CD4-positive, alpha-beta memory T cell (primary cell): ENCODE measurements at places on chromosomes 7 and 10. TPM values are rescaled to one million over a fixed set of nuclear protein-coding genes. Genes with fewer than 3 reads are reported as not detected.

- no peaks in the 10 kb centered on the region for H3K27me3 ChIP-seq
- no peak overlapping the region for H3K27ac ChIP-seq
Observed at GRCh38 chr7:3345699-3346481, 44.8 kb downstream of the SDK1 start.

- peak overlapping the region; percentile 85 for H3K27ac ChIP-seq
- no peaks in the 10 kb centered on the region for H3K36me3 ChIP-seq
- H3K4me3 ChIP-seq: peak overlapping the region; percentile 76
- peak; percentile 87 for DNase-seq
- peaks cover 46% of the 10 kb centered on the region for H3K4me1 ChIP-seq
Observed at GRCh38 chr10:119872860-119873681, 428 bp upstream of the MCMBP start.

- H3K36me3 ChIP-seq: no peaks in the 10 kb centered on the region
- no peaks in the 10 kb centered on the region for H3K4me1 ChIP-seq
- no peaks in the 10 kb centered on the region for H3K27me3 ChIP-seq
- no peak overlapping the region for H3K27ac ChIP-seq
Observed at GRCh38 chr7:33610918-33611317, 294.4 kb upstream of the BMPER start.

DNA sequence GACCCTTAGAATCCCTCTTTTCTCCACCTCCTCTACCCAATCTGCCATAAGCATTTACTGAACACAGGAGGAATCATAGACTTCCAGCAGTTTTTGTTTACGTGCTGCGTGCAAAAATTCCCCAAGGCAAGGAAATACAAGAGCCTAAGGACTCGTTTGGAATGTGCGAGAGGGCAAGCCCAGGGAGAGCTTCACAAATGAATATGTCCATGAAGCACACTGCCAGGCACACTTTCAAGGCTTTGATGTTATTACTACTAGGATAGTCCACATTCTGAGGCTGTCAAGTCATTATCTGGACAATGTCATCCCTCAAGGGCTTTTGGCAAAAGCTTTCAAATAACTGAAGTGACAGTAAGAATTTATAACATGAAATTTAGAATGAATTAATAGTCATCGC, 214.7 kb upstream of the TBX20 start:
- no peak for DNase-seq
- no peaks in the 10 kb centered on the region for H3K36me3 ChIP-seq
- no peaks in the 10 kb centered on the region for H3K27me3 ChIP-seq
- H3K4me3 ChIP-seq: no peak overlapping the region
- no peaks in the 10 kb centered on the region for H3K4me1 ChIP-seq
- H3K27ac ChIP-seq: no peak overlapping the region

- no peak for DNase-seq
- H3K27me3 ChIP-seq: no peaks in the 10 kb centered on the region
- H3K4me1 ChIP-seq: no peaks in the 10 kb centered on the region
- H3K4me3 ChIP-seq: no peak overlapping the region
- no peak overlapping the region for H3K27ac ChIP-seq
Observed at GRCh38 chr7:80781146-80781545, 137.7 kb downstream of the SEMA3C start.

FAM25C gene
- not detected for total RNA-seq

SEMA3A gene
- 0.38 TPM for total RNA-seq

ACTL6B gene
- total RNA-seq: not detected

GPR37 gene
- total RNA-seq: not detected

IGFBP3 gene
- total RNA-seq: 18.4 TPM

CLDN4 gene
- total RNA-seq: not detected
